ENCODE measurements at places on chromosomes 3 and 15.
A peak's percentile ranks its signal among the peaks of the same experiment; 100 is the strongest.

DNA sequence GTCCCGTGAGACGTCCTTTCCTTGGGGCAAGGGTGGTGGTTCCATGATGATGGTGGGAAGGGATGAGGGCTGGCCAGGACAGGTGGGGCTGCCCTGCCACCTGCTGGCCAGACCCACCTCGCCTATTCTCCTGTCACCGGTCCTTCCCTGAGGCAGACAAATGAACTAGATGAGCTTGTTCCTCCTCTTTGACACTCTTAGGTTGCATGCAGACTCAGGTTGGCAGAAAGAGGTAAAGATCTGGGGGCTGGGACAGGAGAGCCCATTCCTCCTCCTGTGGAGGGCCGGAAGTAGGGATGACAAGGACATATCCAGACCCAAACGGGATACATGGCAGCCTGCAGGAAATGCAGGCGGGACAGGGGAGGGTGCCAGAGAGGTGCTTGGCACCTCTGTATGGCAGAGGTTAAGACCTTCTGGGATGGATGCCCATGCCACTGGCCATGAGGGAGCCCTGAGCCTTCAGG lies 38.6 kb downstream of the ACSBG1 start:
- DNase-seq = no peak

DNA sequence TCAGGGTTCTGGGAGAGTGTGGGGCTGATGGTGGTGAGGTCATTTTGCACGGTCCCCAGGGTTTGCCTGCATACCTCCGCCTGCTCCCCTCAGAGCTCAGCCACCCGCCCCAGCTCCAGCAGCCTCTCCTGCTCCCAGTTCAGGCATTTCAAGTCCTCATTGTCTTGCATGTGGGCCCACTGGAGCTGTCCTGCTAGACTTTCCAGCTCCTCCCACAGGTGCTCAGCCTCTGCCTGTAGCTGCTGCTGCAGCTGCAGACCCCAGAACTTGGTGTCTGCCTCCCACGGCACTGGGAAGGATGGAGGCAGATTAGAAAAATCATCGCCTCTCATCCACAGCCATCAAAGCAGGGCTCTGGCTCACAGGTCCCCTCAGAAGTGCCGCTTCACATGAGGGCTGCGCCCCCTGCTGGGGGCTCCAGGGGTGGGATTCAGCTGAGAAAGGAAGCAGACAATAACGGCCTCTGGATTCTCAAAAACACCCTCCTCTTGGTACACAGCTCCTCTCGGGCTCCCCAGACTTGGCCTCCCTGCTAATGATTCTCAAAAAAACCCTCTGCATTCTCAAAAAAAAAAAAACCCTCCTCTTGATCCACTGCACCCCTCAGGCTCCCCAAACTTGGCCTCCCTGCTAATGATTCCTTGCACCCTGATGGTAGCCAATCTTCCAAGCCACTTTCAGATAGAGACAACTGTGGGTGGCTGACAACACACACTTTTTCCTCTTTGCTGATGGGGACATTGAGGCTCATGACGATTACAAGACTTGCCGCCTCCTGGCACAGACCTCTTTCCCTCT lies 89.3 kb upstream of the C2CD4B start:
- DNase-seq = peak; percentile 38

DNA sequence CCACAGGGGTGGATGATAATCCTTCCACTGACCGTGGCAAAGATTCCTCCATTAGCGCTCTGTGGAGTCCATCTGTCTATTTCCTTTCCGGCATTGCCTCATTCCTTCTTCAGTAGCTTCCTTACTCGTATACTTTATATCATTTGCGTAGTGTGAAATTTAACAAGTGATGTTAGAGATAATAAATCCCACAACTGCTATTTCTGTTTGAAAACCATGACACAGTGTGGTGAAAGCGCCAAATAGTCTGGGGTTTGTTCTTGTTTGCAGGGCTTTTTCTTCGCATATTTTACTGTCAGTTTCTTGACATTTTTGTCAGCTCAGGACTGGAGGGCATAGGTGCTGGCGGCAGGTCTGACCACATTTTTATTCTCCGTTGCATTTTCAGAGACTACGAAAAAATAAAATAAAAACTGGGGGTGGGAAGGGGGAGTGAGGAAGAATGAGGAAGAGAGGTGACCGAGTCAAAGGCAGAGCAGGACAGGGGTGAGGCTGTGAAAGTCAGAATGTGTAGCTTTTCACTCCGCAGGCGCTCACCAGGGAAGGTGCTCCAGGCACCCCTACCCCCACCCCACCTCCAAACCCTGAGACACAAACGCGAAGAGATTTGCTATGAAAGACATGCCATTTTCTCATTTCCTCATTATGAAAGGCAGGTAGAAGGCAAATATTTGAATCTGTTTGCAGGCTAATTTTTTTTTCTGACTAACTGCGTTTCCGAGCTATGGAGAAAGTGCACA lies 965.0 kb downstream of the MCTP2 start:
- peak; percentile 14 for DNase-seq

DNA sequence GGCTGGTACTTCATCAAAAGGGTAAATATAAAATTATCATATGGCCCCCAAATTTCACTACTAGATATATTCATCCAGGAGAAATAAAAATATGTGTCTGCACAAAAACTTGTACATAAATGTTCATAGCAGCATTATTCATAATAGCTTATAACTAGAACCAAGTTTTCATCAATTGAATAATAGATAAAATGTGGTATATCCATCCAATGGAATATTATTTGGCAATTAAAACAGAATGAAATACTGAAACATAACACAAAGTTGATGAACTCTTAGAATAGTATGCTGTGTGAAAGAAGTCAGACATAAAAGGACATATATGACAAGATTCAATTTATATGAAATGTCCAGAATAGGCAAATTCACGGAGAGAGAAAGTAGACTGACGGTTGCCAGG lies 389.3 kb upstream of the ADAMTS9 start:
- no peak for DNase-seq

DNA sequence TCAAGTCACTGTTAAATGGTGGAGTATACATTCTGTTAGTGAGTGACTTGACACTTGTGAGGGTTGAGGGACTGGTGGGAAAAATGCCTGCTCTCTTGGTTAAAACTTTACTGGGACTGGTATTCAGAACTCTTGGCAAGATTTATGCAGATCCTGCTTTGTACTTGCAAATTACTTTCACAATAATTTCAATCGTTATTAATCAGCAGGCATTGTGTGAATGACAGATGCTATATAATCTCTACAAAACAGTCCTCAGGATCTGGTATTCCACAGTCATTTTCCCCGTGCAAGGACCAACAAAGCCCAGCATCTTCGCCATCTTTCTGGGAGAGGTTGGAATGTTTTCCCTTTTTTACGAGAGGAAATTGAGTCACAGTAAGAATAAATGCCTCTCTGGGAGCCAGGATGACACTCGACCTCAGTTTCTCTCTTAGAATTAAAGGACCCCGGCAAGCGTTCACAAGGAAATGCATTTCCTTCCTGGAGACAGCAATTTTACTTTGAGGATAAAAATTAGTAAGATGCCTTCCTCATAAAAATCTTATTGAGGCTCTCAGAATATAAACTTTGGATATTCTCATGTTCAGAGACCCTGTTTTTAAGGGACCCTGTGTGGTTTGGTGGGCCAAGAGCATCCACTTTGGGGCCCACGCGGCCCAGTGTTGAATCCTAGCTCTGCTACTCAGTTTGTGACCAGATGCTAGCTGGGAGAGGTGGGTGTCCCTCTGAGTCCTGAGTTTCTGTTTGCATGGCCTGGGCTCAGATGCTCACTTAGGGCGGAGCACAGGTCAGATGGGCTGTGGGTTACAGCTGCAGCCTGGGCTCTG lies 45.3 kb upstream of the PLCL2 start:
- DNase-seq = no peak

GRCh38 chr3:157428853-157429252 lies 7.8 kb upstream of the PTX3 start:
- DNase-seq = no peak

DNA sequence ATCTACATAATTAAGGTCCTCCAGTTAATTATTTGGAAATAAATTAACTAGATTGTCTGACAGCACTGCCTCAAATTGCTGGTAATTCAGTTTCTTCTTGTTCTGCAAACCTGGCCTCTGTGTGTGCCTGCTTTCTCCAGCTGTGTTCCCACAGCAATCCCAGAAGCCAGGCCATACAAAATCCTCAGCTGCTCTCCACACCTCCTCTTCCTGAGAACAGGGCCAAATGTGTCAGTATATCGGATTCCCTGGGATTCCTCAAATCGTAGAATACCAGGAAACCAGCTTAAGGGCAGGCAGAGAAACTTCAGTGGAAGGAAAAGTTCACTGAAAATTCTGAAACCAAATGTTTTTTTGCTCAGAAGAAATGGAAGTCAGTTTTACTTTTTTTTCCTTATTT lies 261.4 kb downstream of the ZMAT3 start:
- DNase-seq = no peak

GRCh38 chr3:23945663-23945912 lies 502 bp downstream of the NR1D2 start:
- DNase-seq = no peak

DNA sequence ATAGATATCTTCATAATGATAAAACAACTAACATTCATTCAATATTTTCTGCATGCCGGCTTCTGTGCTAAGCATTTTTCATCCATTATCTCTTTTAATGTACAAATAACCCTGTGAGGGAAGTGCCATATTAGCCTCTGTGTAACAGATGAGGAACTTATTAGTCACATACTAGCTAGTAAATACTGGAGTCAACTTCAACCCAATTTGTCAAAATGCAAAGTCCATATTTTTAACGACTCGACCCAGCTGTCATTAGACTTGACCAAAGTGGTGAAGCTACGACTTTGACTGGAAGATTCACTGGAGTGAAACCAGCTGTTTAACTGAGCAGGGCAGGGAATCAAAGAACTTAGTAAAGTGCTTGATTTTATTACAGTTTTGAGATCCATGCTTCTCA lies 41.6 kb downstream of the PARP15 start:
- DNase-seq = no peak

DNA sequence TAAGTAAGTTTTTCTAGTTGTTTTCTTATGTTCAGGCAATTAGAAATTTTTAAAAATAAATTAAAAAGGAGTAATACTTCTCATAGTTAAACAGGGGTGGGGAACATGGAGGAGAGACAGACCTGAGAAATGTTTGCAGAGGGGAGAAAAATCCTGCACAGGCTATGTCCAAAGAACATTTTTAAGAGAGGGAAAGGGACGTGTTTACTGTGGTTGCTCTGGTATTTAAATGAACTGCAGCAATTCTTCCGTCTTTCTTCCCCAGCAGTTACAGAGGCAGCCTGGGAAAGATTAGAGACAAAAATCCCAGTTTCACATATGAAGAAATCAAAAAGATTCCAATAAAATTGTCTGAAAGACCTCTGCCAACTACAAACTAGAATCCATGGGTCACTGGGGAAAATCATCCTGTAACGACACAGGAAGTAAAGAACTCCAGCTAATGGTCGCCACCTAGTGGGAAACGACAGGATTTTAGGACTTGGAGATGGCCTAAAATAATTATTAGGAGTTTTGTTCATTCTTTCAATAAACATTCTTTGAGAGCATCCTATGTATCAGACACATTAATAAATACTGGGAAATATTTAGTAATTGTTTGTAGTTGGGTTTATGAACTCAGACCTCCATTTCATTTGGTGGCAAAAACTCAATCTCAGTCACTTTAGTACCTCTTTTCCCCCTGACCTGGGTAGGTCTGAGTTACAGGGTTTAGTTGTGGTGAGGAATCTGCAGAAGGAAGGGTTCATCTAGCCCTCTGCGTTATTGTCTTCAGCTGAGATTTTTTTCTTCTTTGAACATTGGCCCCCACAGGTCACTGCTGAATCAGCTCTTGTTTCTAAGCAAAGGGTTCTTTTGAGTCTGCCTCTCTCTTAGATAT lies 69.9 kb upstream of the GOLIM4 start:
- peak; percentile 64 for DNase-seq

- no peak for DNase-seq
These were observed 142.4 kb upstream of the TLE3 start for GRCh38 chr15:70240082-70240481.

DNA sequence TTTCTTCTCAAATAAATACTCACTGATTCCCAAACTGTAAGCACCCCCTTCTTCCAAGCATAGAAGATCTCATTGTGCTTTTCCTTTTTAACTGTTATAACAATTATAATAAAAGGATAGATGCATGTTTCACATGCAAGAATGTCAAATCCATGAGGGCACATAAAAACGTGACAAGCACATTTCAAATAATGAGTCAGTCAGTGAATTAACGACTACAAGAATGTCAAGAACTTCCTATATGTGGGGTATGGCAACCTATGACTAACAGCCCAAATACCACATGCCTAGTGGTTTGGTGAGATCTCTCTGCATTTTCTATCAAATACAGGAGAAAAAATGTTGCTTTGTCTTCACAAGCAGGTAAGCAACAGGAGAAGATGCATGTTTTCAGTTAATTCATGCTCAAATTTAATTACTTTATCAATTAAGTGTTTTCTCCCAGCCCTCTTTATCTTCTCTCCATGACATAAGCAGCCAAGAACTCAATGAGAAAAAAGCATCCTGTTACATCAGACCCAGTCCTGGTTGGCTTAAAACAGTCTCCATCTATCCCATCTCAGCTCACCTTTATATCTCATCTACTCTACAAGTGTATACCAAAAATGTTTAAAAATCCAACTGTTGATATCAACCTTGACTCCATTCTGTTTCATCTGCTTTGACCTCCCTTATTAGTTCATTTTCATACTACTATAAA lies 181.5 kb upstream of the LMCD1 start:
- DNase-seq = peak; percentile 51

- DNase-seq = peak; percentile 68
These were observed 51.7 kb downstream of the TRANK1 start for GRCh38 chr3:36893137-36893557.

- no peak for DNase-seq
These were observed 21.5 kb downstream of the CYFIP1 start for GRCh38 chr15:22958487-22959280.

DNA sequence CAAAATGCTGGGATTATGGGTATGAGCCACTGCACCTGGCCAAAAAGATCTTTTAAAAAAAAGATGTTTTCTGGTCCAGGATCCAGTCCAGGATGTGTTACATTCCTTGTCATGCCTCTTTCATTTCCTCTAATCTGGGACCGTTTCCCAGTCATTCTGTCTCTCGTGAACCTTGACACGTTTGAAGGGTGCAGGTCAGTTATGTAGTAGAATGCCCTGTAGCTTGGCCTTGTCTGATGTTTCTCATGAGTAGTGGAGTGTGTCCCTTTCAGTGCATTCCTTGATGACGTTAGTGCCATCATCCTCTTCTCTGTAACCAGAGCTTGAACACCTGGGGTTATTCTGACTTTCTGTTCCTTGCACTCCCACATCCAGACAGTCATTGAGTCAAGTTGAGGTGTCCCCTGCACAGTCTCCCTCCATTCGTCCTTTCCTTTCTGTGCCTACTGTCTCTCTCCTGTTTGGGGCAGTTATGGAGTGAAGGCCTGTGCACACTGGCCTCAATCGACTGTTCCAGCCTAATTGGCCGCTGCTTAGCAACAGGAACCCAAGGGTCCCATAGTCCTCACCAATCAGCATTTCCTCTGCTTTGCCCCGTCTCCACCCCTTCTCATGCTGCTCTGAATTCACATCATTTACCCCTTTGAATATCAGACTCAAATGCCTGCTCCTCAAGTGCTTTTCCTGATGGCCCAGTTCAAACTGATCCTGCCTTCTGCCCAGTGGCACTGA lies 5.5 kb downstream of the FAM81A start:
- no peak for DNase-seq
